ENCODE measurements at places on chromosomes 5 and 9.

- no peak for DNase-seq
Measured at GRCh38 chr5:139708877-139709581, 60.9 kb downstream of the CXXC5 start.

DNA sequence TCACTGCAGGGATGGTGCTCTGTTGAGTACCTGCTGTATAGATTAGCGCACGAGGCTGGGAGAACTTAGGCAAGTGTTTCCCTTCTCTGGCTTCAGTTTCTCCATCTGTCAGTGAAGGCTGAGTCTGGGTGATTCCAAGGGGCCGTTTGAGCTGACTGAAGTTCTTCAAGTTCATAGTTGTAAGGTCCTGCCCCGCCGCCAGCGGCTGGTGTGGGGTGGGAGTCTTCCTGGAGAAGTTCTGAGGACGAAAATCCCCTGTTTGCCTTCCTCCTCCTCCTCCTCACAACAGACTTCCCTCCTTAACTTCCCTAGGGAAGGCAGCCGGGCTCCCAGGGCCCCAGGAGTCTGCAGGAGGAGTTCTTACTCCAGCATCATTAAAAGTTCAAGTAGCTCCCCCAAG lies 1.7 kb upstream of the HRCT1 start:
- no peak for DNase-seq

DNA sequence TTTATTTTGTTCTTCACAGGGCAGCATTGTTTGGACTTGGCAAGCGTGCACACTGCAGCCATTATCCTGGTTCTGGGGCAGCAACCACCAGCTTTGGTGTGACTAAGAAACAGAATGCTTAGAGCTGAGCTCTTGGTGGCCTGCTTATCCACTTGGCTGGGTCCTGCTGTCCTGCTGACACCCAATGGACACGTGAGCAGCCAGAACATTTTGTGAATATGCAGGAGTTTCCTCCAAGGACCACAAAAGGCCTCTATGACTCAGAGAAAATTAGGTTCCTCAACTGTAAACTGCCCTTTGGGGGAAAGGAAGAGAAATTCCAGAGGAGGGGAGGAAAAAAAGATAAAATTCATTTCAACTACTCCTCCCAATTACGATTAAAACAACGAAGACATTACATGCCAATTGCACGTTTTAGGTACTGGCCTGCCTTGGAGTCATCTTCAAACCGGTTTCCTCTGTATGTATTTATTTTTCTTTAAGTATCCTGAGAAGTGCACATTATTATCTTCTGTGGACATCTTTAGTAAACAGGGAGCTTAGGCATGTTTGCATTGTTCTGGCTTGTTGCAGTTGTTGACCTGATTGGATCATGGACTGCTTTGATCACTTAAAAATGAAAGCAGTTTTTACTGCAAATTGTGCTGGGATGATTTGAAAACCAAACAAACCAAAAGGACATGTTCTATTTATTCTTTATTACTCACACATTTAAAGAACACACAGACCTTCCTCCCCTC lies 82.3 kb upstream of the TLE4 start:
- DNase-seq = no peak

GRCh38 chr9:126125577-126125976 lies 201.1 kb upstream of the MVB12B start:
- no peak for DNase-seq

GRCh38 chr5:136516637-136517036 lies 151.3 kb upstream of the TRPC7 start:
- no peak for DNase-seq

GRCh38 chr5:125232779-125233230 lies 486.4 kb upstream of the ZNF608 start:
- no peak for DNase-seq

DNA sequence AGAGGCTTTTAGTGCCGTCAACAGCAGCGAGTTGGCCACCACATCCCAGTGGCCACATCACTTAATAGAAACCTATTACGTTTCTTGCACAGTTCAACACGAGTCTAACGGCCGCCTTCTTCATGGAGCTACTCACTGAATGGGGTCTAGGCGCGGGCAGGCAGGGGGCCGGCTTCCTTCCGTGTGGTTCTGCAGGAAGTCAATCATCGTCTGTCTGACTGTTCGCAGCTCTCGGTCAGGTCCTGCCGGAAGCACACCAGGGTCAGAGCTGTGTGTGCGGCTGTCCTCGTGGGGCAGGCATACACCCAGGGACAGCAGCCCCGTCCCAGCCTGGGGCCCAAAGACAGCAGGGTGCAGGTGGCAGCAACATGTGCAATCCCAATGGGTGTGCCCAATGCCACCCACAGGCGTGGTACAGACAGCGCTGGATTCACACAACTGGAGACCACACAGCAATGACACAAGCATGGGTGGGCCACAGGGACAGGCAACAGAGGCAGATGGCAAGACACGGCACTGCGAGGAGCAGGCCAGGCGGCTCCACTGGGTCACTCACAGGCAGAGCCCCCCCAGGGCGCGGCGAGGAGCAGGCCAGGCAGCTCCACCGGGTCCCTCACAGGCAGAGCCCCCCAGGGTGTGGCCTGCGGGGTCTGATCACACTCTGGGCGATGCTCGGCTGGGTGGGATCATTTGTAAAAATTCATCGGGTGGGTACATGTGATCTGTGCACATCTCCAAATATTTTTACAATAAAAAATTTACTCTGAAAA lies 19.1 kb upstream of the LHX3 start:
- no peak for DNase-seq

- DNase-seq = peak; percentile 66
Measured at GRCh38 chr9:100652850-100653249, 75.0 kb downstream of the CAVIN4 start.
